Lower lobe of right lung (tissue), 2 donors: ENCODE measurements at places on chromosomes 5 and 9.

- DNase-seq = no peak
Measured at GRCh38 chr9:91415290-91415689, 8.3 kb downstream of the NFIL3 start.

DNA sequence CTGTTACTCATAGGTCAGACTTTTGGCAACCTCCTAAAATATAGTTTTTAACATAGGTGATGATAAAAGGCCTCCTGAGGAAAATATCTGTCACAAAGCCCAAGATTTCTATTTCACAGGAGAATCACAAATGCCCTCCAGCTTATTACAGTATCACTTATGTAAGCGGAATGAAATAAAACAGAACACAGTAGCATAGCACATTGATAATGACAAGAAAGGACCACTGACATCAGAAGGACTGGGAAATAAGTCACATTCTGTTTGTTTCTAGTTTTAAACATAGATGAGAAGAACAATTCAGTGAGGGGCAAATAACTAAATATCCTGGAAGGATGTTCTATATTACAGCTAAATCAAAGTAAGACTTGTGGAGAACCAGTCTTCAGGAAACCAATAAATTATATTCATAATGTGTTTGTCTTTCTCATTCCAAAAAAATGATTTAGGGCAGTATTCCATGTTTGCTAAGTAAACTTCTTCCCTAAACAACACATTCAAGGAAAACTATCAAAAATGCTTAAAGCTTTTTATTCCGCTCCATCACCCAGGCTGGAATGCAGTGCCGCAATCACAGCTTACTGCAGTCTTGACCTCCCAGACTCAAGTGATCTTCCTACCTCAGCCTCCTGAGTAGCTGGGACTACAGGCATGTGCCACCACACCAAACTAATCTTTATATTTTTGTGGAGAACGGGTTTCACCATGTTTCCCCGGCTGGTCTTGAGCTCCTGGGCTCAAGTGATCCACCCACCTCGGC lies 20.8 kb upstream of the CTNNAL1 start:
- no peak for DNase-seq

GRCh38 chr5:139276426-139276825 lies 17.1 kb upstream of the MATR3 start:
- DNase-seq = no peak

DNA sequence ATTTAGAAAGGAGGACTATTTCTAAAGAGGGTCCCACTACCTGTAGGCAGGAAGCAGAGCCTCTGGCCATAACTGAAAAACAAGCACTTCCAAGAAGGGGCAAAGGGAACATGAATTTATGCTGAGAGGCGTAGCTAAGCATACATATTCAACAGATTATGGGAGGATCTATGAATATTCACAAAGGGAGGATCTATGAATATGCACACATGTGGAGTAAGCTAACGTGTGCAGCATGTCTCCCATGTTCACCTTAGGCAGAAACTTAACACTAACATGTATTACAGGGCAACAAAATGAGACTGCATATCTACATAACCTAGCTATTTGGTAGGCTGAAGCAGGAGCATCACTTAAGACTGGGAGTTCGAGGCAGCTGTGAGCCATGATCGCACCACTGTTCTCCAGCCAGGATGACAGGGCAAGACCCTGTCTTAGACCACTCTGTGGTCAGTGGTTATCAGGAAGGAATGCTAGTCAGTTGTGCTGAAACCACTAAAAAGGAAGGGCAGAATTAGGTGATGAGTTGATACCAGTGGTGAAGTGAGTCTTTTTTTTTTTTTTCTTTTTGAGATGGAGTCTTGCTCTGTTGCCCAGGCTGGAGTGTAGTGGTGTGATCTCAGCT lies 20.8 kb downstream of the FXN start:
- DNase-seq = no peak

- DNase-seq = no peak
Measured at GRCh38 chr5:97534166-97534565, 351.1 kb upstream of the RIOK2 start.

- DNase-seq = no peak
Measured at GRCh38 chr9:117411547-117411946, 3.3 kb downstream of the ASTN2 start.

GRCh38 chr5:178149199-178149932 lies 4.3 kb downstream of the NHP2 start:
- DNase-seq = no peak

GRCh38 chr5:149936700-149937091 lies 7.9 kb downstream of the PDE6A start:
- DNase-seq = no peak

DNA sequence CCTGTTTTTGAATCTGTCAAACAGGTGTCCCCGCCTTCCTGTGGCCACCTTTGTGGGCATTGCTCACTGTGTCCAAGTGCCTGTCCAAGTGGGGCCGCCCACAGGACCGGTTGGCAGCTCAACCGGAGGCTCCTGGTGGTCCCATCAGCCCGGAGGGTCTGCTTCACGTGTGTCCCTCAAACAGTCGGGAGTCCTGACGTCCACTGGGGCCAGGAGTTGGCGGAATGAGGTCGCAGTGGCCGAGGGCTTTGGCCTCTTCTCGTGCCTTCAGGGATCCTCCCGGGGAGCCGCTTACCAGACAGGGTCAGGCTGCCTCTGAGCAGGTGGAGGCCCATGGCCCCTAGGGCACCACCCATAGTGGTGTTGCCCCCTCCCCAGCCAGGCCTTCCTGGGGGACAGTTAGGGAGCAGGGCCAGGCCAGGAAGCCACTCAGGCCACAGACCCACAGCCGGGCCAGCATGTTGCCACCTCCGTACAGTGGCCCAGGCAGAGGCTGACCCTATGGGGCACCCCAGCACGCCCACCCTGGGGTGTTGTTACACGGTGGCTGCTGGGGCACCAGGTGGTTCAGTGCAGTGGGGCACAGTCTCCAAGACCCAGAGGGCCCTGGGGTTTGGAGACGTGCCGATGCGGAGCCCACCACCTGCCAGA lies 69.5 kb downstream of the KCNT1 start:
- DNase-seq = no peak

GRCh38 chr9:115167175-115167574 lies 49.2 kb upstream of the TNC start:
- DNase-seq = no peak

DNA sequence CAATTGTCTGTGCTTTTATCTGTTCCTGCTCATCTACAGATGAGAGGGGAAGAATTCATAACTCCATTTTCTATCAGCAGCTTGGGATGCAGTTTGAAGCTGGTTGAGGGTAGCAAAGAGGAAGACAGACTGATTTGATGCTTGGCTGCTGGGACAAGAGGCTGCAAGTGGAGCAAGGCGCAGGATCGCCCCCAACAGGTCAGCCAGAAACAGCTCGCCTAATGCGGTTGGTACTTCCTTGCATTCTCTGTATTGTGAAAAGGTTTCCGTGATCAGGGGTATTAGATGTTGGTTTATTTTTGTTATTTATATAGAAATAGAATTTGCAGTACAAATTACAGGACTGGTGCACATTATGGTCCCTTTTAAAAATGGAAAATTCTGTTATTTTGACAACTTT lies 40.6 kb downstream of the ZNF883 start:
- no peak for DNase-seq

DNA sequence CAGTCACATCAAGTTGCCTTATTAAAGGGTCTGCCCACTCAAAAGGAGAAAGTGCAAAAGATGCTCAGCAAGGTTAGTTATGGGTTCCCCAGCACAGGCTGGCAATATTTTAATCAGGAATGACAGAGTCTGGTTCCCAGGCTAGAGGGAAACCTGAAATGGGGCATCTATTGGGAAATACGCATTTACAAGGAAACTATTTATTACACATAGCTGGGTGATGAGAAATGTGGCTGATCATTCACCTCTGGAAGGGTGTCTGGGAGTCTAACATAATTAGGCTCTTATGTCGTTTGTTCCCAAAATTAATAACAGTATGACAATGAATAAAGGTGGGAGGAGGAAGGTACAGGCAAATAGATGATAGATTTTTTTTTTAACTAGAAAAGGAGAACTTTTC lies 314.7 kb downstream of the ENC1 start:
- DNase-seq = no peak

DNA sequence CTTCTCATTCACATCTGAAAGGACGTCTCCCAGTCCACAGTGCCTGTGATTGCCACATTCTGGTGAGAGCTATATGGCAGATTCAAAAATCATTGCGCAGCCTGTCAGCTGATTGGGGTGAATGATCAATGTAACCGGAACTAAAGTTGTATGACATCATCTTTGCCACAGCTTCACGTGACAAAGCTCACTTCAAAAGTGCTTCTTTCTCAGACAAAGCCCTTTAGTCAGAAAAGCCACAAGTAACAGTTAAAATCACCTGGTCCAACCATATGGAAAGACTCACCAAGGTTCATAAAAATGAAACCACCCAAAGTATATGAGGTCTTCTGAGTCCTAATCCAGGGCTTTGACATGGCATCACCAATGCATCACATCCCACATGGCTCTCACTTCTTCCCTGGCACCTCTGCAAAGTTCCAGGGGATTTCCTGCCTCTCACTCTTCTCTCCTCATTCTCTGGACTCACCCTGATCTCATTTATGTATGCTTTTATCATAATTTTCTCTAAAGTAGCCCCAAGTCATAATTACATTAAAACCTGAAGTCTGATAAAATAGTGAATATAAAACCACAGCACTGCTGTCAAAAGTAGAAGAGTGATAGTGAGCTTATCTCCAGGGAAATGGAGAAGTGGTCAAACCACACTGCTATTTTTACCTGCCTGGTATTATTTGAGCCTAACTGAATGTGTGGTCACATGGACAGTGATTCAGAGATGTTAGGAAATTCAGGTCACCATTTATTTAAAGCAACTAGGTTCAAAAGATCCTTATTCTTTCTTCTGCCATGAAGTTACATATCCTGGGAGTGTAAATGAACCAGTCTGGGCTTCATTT lies 193.1 kb upstream of the PTGER4 start:
- DNase-seq = peak; percentile 46

- DNase-seq = no peak
Measured at GRCh38 chr5:69074664-69075521, 18.9 kb upstream of the SLC30A5 start.

GRCh38 chr5:1546556-1546955 lies 22.8 kb upstream of the LPCAT1 start:
- DNase-seq = peak; percentile 55

DNA sequence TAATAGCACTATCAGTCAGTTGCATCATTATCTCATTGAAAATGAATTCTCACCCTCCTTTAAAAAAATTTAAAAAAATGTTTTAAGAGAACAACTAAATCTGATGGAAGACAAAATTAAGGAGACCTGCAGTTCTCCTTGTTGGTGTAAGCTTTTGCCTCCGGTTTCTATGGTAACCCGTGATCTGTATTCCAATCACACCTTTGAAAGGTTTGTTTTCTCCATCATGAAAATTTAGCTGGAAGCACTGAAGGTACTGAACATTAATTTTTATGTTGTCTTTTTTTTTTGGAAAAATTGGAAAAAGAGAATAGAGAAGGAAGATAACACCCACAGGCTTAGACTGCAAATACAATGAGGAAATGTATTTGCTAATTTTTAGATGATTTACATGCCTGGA lies 2.5 kb upstream of the BASP1 start:
- no peak for DNase-seq

DNA sequence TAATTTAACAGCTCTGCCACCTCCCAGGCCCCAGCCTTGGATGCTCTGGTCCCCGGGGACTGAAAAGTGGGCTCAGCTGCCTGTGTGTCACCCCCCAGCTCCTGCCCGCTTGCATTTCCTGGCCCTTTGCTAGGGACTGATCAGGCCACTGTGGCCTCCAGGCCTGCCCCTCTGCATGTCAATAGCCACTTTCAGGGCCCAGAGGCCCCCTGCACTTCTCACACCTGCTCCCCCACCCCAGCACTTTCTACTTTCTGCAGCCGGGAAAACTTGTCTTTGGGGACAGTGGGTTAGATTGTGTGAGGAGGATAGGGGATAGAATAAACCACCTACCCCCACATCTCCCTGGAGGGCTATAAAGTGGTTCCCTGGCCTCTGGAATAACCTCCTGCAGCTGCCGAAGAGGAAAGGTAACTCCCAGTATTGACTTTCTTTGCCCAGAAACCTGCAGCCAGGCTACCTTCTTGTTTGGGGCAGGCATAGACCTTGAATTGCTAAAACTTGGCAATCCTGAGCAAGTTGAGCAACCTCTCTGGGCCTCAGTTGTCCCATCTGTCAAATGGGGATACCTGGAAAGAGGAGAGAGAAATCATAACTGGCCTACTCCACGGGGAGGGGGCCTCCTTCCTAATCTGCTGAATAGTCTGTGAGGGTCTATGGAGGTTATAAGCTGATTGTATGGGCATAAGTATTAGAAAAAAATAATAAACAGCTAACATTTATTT lies 7.8 kb downstream of the AIF1L start:
- DNase-seq = no peak

GRCh38 chr5:157976429-157976828 lies 117.5 kb upstream of the CLINT1 start:
- no peak for DNase-seq

- no peak for DNase-seq
Measured at GRCh38 chr9:130912932-130913598, 16.5 kb upstream of the QRFP start.

GRCh38 chr5:3343211-3343610 lies 252.4 kb upstream of the IRX1 start:
- no peak for DNase-seq

DNA sequence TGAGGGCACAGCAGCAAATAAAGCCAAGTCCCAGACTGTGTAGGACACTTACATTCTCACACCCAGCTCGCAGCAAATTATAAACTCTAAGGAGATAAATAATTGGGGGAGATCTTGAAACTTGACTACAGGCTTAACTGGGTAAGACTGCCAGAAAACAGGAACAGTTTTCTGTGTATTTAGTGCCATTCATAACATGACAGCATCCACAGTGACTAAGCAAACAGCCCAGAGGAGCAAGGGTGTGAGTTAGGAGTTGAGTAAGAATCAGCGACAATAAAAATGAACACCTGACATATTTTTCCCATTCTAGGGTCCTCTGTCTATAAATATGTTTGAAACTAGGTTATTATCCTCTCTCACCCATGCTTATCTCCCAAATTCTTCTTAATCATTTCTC lies 370.9 kb upstream of the WWC1 start:
- no peak for DNase-seq

DNA sequence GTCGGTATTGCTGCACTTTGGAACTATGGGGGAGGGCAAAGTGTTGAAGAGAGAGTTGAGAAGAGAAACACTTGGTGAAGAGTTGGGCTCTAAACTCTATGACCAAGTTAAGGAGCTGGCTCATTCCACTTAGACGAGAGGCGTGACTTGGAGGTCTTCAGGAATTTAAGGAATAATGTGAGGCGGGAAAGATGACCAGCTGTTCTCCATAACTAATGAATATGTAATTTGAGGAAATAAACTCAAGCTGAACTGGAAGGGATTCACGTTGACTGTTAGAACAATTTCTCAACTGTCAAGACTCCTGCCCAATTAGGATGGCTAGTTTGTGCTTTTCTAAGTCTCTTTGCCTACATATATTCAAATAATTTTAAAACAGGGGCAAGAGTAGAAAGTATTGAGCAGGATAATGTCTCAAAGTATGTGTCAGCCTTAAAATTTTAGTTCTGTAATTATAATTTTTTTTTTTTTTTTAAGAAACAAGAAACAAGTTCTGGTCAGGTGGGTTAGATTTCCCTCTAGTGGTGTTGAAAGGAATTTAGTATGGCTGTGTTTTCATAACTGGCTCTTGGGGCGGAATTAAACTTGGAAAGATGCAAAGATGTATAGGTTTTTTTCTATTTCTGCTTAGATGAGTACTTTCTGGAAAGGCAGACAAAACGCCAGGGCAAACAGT lies 33.4 kb downstream of the TMEM252 start:
- DNase-seq = no peak
